Stimulated activated CD4-positive, alpha-beta T cell treated with anti-CD3 and anti-CD28 coated beads, Interleukin-2, amount 100 ng/mL, for 24 hours (primary cell): ENCODE measurements at places on chromosomes 6 and 20.

DNA sequence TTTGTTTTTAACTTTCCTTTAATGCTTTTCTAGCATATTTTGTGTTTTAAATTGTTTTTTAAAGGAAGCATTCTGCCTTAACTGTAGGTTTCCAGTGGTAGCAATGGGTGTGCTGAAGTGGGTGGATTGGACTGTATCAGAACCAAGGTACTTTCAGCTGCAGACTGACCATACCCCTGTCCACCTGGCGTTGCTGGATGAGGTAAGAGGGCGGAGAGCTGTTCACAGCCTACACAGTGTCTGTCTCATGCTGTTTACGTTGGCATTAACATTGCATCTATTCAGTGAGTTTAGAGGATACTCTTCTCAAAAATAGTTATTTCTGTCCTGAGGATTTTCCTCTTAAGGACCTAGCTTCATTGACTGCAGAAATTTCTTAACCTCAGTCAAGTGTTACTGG lies 11.9 kb downstream of the NELFCD start:
- no peak for DNase-seq

DNA sequence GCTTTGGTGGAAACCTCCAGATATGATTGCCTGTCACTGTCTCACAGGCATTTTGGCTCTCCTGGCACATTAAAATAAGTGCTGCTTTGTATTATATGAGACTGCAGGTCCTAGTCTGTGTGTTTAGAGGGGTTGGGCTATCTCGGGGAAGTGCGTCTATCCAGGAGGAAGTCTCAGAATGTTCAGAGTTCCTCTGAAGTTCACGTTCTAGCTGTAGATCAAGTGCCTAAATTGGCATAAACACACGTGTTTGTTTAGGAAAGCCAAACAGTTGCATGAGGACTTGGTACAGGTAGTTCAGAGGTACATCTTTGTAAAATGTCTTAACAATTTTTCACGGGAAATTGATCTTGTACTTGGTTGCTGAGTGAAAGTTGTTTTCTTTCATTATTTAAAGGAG lies 36.4 kb upstream of the SLC22A1 start:
- DNase-seq, result no peak

- no peak for DNase-seq
These were observed 70.3 kb downstream of the HUS1B start for GRCh38 chr6:586553-586952.

- DNase-seq, result no peak
These were observed 143.9 kb upstream of the NOX3 start for GRCh38 chr6:155599561-155599960.

DNA sequence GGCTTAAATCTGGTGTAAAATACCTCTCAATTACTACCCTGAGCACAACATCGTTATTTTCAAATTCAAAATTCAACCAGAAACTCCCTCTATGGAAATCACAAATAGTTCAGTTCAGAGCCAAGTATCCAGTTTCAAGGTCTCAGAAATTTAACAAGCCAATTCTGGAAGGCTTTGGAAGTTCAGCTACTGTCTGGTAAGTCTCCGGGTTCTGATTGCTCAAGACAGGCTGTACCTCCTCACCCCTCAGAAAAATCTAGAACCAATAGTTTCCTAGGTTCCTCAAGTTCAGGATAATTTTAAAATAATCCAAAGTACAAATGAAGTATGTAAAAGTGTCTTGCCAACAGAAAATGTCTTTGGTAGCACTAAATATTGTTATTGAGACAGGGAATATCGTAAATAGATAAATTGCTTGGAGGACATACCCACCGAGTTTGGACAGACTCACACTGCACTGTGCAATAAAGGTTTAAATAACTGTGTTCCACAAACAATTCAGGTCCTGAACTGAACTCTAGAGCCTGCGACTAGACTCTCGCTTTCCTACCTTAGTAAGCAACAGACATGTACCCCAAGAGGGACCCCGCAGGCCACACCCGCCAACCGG lies 729 bp downstream of the ATG5 start:
- no peak for DNase-seq

- DNase-seq, result no peak
These were observed 20.9 kb upstream of the SMOC2 start for GRCh38 chr6:168420084-168420483.

DNA sequence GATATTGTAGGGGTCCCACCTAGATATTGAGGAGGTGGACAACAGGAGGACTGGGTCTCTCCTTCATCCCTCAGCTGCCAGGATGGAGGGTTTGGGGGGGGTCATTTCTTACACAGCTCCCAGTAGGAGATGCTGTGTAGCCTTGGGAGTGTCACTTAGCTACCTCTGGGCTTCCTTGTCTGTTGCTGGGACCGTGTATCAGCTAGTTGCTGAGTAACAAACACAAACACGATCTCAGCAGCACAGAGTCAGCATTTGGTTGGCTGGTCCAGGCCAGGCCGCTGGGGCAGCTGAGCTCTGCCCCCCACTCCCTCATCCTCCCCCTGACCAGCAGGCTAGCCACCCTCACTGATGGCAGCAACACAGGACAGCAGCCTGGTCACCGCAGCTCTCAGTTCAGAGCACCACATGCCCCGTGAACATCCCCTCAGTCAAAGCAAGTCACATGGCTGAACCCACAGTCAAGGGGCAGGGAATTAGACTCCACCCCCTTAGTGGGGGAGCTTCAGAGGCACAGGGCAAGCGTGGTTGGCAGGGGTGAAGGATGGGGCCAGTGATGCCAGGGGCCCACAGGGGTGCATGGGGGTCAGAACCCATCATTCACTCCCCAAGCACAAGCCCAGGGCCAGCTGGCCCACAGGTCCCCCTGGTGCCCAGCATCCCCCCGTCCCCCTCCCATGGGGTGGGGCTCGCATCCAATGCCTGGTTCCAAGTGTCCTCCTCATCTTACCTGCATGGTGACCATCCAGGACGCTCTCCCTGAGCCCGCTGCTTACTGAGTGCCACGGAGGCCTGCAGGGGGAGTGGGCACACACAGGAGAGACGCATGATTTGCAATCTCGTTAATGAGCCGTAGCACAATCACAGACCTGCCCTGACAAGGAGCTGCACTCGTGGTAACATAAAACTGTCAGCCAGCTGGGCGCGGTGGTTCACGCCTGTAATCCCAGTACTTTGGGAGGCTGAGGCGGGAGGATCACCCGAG lies 112.4 kb downstream of the TAF4 start:
- no peak for DNase-seq

- DNase-seq, result no peak
These were observed 89.2 kb upstream of the STMND1 start for GRCh38 chr6:17012421-17013225.

GRCh38 chr6:4356899-4357659 lies 221.7 kb upstream of the ECI2 start:
- no peak for DNase-seq

- DNase-seq, result no peak
These were observed 66.8 kb upstream of the ANKEF1 start for GRCh38 chr20:9968015-9968414.

- peak; percentile 59 for DNase-seq
These were observed 743 bp downstream of the CMTR1 start for GRCh38 chr6:37433657-37434271.

- no peak for DNase-seq
These were observed 31.3 kb upstream of the LAMP5 start for GRCh38 chr20:9483131-9483530.

DNA sequence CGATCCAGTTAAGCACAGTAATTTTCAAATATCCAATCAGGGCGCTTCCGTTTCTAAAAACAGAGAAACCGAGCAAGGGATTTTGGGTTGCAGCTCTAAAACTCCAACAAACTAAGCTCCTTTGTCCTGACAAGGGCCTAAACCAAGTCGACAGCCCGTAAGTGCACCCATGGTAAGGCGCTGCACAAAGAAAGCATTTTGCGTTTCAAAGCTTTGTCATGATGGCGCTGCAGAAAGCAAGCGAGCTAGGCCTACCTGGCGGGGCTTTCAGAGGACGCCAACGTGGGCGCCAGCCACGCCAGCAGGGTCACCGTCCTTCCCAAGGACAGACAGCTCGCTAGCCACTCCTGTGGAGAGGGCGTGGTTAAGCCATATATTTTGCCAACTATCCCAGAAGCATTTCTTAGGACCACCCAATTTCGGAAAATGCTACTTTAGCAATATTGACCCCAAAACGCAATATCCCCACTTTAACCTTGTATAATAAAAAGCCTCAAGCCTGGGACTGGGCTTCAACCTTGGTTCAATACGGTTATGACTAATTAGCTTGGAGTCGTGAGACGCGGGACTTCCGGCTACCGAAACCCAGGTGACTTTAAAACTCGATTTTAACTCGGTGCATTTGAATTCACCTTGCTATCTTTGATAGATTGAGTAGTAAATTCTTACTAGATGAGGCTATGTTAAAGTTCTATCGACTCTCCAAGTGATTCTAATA lies 53.8 kb downstream of the TRIM38 start:
- no peak for DNase-seq

GRCh38 chr20:24676353-24676977 lies 207.0 kb downstream of the SYNDIG1 start:
- no peak for DNase-seq

DNA sequence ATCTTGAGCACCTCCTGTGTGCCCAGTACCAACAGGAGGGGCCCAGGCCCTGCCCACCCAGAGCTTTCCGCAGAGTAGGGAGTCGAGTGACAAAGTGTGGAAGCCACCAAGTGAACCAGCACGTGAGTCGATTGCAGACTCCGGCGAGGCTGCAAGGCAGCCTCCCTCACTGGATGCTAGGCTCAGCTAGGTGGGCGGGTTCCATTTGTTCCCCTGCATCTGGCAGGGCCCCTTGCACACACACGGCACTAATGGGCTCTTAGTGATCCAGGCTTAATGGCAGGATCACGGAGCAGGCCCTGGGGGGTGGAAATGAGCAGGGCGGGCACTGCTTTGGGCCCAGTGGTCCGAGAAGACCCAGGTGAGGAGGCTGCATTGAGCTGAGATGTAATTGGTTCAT lies 140.4 kb downstream of the PHACTR3 start:
- DNase-seq, result no peak

GRCh38 chr6:117253785-117254184 lies 11.6 kb upstream of the VGLL2 start:
- DNase-seq, result no peak

DNA sequence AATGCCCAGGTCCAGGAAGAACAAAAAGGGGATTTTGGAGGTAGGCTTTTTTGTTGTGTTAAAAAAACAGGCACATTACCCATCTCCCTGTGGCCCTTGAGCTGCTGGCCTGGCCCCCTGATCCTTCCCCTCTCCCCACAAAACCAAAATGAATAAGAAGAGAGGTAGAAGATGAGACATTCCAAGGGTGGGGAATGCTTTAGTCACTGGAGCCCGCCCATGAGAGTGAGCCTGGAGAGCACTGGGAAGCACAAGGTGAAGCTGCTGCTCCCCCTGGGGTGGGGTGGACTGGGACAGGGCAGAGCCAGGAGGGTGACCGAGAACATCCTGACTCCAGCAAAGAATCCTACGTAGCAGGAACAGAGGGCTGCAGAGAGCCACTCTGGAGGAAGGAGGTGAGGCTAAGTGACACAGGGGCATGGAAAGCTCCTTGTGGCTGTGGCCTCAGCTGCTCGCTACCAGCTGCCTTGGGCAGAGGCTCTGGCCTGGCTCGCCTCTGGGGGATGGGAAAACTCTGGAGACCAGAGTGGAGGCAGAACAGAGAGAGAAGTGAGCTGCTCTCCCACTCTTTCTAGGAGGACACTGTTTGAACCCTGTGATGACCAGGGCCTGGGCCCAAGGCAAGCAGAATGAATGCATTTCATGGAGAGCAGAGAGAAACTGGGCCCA lies 48.3 kb downstream of the AKAP7 start:
- no peak for DNase-seq

DNA sequence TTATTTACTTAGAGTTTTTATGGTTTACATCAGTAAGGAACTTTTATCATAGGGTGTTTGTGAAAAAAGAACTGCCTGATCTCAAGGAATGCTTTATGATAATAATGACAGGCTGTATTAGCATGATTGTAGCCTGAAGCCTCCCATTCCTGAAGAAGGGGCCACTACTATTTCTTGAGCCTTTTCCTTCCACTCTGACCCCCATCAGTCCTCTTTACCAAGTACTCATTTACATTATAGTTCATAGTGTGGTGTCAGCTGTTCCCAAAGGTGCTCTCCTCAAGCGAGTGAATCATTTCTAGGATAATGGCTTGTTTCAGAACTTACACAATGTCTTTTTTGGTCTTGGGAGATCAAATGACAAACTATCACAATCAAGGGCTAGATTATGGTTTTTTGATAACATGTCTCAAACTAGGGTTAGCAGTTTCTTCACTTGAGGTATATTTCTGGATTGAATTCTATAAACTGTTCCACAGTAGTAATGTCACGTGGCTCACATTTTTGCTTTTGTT lies 283.6 kb downstream of the CDKAL1 start:
- DNase-seq, result no peak

- no peak for DNase-seq
These were observed 162.3 kb downstream of the TPBG start for GRCh38 chr6:82525775-82526495.

GRCh38 chr6:47343600-47343999 lies 33.9 kb upstream of the TNFRSF21 start:
- no peak for DNase-seq

DNA sequence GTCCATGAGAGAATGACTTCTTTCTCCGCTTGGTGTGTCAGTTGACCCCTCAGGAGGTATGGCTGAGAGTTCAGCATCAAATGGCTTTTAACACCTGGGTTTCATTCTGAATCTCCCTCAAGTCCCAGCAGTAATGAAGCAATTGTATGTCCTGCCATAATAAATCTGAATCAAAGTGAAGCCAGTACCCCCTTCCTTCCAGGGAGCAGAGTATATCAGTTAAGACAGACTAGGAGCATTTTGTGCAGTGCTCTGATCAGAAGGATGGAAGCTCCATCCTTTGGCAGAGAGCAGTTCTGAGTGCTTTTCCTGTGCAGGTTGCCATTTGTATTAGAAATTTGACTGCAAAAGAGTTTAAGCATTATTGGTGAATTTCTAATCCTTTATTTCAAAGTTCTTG lies 46.9 kb upstream of the SPACA1 start:
- no peak for DNase-seq

DNA sequence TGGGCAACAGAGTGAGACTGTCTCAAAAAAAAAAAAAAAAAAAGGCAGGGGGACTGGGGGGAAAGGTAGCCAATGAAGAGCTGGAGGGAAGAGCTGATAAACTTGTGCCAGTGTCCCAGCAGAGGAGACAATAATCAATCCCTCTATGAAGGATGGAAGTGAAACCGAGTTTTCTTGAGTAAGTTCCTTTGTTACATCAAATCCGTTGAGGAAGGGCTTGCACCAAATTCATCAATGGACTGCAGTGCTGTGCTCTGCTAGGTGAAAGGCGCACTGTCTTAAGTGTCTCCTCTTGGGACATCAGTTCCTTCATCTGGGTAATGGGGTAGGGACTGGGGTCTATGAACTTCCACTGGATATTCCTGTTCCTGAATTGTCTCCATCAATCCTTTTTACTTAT lies 3.0 kb upstream of the CRIP3 start:
- no peak for DNase-seq

DNA sequence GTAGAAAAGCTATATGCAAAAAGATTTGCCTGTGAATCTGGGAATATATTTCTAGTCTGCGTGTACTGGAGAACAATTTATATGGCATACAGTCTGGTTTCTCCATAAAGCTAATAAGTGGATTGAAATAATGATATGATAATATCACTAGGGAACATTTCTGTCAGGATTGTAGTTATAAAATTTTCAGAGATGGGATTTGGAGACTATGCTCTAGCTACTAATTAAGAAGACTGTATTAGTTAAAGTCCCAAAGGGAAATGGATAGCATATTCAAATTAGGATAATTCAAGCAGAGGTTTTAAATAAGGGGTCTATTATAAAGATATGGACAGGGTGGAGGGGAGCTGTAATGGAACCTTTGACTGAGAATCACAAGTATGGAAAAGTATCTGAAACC lies 7.2 kb upstream of the STX11 start:
- DNase-seq, result no peak
